Stimulated activated CD8-positive, alpha-beta memory T cell treated with anti-CD3 and anti-CD28 coated beads, Interleukin-2, amount 100 ng/mL, for 1 hour (primary cell): ENCODE measurements at places on chromosomes 7 and 10.

- no peak for DNase-seq
Measured at GRCh38 chr7:151768805-151769187, 108.1 kb downstream of the PRKAG2 start.

- DNase-seq: no peak
Measured at GRCh38 chr10:123270806-123271205, 116.6 kb downstream of the BUB3 start.

DNA sequence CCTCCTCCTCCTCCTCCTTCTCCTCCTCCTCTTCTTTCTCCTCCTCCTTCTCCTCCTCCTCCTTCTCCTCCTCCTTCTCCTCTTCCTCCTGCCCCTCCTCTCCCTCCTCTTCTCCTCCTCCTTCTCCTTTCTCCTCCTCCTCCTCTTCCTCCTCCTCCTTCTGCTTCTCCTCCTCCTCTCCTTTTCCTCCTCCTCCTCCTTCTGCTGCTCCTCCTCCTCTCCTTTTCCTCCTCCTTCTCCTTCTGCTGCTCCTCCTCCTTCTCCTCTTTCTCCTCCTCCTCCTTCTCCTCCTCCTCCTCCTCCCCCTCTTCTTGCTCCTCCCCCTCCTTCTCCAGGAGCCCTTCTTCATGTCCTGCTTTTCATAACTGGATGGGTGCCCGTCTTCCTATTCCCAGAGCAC lies 12.2 kb downstream of the PLXNA4 start:
- DNase-seq: no peak

DNA sequence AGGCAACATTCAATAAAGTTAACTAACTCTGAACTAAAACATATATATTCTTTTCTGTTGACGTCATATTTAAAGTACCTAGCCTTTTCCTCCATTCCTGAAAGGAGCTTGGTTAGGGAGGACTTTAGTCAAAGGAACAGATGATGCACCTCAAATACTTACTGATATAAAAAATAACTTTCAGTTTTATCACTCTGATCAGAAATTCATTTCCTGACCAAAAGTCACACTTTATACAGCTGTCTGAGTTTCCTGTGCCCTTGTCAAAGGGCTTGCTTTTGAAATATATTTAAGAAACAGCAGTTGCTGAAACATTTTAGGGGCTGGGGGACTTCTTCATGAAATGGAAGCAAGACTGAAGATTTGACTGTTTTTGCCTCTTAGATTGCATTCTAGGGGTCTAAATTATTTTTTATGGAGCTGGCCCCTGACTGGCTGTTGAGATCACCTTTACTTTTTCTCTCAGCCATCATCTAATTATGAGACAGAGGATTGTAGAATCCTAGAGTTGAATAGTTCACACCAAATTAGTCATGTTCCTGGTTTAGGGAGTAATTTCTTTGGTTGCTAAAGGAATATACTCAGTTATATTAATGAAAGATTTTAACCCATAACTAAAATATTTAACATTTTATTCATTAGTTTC lies 46.6 kb downstream of the GLCCI1 start:
- no peak for DNase-seq

- no peak for DNase-seq
Measured at GRCh38 chr7:20219062-20219445, 1.9 kb upstream of the MACC1 start.

GRCh38 chr10:66521506-66521905 lies 404.3 kb upstream of the LRRTM3 start:
- no peak for DNase-seq

DNA sequence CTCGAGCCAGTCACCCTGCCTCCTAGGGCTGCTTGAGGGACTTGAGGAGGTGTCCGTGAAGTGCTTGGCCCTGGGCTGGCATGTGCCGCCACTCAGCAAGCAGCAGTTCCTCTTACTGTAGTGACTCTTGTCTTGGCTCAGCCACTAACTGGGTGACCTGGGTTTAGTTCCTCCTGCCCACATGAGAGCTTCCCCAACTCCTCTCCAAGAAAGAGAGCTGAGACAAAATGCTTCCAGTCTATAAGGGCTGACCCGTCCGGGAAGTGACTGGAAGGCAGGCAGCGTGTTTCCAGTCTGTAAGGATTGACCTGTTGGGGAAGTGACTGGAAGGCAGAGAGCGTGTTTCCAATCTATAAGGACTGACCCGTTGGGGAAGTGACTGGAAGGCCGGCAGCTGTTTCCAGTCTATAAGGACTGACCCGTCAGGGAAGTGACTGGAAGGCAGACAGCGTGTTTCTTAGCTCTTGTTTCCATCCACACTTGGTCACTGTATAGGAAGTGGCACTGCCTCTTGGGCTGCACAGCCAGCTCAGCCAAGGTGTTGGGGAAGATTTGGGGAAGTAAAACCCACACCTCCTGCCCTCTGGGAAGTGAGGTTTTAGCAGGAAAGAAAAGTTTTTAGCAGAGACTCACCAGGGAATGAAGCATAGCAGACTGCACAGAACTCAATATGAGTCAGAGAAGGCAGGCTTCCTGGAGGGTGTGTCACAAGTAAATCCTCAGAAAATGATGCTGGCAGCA lies 53.3 kb upstream of the PPIF start:
- DNase-seq: no peak

DNA sequence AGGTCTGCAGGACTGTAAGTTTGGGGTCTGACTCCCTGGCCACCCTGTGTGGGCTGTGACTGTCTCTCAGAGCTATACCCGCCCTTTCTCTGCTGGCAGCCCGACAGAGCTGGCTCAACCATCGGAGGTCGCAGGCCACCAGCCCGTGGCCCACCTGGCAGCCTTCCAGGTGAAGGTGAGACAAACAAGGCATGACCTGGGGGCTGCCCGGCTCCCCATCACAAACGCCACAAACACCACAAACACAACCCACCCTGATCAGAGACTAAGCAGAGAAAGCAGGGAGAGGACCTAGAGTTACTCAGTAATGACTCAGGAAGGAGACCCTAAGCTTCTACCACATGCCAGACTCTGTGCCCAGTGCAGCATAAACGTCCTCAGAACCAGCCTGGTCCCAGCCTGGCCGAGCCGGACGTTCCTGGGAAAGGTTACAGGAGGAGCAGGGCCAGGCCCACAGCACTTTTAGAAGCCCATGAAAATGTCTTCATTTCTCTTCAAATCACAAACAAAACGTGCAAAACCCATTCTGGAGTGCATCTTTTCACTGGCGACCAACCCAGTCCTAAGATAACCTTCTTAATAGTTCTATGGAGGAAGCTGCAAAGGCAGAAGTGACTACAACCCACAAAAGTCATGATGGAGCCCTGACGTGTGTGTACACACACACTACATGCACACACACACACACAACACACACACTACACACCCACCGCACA lies 66.8 kb downstream of the MKI67 start:
- no peak for DNase-seq

DNA sequence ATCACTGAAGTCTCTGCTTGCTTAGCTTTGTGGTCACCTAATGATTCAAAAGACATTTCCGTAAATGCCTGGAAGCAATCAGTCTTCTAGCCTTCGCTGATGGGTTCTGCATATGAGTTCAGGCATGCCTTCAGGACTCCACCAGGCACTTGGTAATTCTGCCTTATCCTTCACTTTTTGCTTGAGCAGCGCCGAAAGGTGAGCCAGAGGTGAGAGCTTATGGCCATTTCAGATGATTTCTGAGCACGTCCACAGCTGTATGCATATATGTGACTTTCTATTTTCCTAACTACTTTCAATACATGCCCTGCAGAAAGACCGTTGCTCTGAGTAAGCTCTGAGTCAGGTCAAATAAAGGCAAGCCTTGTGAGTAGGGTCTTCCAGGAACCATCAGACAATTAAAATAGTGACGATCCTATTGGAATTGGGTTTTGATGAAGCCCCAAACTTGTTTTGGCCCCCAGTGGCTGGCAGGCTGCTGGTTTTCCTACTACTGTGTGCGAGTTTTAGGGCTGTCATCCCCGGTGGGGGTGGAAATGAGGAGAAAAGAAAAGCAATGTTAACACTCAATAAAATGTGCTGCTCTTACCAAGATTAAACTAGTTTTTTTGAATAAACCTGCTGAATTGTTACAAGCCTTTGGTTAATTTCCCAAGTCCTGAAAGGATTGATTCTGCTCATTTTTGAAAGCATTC lies 154.4 kb upstream of the AKR1E2 start:
- DNase-seq: no peak

DNA sequence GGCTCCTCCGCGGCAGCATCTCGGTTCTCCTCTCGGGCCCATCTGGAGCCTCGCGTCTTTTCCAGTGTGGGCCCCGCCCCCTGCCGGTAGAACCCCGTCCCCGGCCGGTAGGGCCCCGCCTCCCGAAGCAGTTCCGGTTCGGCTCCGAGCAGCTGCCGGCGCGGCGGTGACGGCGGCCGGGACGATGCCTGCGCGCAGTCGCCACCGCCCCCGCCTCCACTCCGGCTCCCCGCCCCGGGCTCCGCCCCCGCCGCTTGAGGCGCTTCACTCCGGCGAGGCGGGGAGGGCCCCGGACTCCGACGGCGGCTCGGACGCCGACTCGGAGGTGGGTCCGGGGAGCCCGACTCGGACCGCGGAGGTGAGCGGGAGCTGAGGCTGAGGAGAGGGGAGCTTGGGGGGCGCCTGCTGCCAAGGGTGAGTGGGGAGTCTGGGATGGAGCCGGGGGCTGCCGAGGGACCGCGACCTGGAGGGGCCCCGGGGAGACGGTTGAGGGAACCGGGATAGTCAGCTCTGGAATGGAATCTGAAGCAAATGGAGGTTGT lies at the start of gene SAMD8:
Gene SAMD8, plus strand, starts transcription at position 292 of the 542 bp plus-strand sequence. CDS start 38,873 bp downstream, outside the sequence.
- peak; percentile 83 for DNase-seq

- no peak for DNase-seq
Measured at GRCh38 chr7:144011458-144012230, 11.5 kb downstream of the OR6B1 start.

DNA sequence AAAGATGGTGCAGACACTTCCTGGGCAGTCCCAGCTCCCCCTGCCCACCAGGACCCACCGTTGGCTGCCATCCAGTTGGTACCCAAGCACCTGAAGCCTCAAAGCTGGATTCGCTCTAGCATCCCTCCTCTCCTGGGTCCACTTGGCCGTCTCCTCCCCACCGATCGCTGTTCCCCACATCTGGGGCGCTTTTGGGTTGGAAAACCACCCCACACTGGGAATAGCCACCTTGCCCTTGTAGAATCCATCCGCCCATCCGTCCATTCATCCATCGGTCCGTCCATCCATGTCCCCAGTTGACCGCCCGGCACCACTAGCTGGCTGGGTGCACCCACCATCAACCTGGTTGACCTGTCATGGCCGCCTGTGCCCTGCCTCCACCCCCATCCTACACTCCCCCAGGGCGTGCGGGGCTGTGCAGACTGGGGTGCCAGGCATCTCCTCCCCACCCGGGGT lies 14.5 kb upstream of the LIMK1 start:
- no peak for DNase-seq

DNA sequence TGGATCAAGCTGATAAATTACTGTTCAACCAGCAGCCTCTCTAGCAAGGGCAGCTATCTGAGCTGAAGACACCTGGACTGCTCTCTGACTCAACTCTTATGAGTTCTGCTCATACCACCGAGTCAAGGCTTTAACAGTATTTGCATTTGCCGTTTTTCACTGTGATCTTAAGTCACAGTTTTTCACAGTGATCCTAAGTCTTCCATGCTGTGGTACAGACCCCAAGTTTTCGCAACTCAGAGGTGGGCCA lies 31.3 kb downstream of the PIP4K2A start:
- no peak for DNase-seq

DNA sequence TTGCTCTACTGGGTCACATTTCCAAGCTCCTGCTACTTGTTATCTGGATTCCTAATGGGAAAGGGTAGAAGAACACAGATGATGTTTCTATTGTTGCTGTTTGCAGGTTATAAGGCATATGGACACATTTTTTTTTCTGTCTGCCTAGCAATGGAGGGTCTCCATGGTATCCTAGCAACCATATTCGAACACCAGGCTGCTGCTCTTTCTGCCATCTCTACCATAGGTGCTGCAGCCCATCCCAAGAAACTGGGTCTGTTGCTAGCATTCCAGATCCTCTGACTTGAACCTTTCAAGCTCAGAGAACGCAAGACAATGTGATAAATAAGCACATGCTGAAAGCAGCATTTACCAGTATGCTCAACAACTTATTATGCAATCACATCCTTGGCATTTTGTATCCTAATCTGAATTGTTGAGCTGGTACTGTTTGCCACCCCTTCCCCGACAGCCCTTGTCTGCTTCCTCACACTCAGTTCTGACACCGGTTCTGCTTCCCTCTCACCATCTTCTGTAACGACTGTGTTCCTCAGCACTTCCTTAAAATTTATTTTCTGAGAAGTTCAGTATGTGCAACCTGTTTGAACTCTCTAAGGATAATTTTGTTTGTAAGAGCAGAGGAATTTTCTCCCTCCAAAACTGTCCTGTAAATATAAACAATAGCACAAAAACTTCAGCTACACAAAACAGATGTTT lies 6.2 kb downstream of the PRKG1 start:
- no peak for DNase-seq
